ENCODE measurements at places on chromosomes 1 and 21.

DNA sequence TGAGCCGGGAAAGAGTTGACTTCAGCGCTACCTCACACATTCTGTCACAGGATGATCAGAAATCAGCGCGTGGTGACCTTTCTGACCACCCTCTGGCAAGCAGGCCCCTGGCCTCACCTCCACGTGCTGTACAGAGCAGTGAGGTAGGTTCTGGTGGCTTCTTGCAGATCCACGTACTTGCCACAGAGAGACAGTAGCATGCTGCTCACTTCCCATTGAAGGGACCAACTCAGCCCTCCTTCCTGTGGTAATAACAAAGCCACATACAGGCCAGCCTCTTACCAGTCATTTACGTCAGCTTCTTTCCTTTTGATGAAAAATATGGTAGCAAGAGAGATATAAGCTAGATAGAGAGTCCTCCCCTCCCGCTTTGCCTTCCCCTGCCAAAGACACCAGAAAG is 200.7 kb downstream of the CHRM3 start:
- no peak for DNase-seq

DNA sequence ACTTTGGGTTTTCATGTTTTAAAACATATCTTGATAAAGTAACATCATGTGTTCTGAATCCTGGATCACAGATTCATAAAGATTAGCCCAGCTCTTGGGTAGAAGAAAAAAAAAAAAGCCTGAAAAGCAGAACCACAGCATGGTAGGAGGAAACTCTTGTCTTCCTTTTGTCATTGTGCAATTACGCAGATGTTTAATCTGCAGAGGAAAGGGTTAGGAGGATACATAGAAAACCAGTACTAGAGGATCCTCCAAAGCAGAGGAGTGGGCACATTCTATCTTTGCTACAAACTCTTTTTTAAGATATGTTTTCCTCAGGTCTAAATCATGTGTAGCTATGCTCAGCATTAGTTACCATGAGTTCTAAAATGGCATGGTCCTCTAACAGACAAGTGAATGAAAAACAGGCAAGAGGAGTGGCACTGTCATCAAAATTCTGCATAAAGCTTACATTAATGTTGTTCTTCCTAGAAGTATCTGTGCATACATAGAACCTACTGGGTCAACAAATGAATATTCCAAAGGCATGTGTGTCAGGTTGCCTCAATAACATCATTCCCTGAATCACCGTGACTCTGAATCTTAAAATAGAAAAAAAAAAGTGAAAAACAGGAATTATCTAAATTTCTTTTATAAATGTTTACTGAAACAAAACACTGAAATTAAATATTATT is 107.0 kb downstream of the NME7 start:
- DNase-seq, result no peak

DNA sequence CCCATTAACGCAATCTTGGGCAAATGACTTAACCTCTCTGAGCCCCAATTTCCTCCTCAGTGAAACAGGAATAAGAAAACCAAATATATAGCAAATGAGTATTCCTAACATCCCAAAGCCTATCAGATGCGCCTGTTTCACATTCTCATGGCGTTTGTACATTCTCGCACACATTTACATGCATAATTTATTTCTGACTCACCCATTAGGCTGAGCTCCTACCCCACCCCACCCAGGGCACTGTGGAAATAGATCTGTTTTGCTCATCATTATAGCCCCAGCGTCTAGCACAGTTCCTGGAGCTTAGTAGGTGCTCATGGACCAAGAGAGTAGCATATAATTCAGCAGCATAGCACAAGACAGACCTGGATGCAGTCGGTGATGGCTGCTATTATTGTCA is 146.1 kb upstream of the VANGL1 start:
- no peak for DNase-seq

- no peak for DNase-seq
Measured at GRCh38 chr1:64121766-64122385, 81.5 kb upstream of the UBE2U start.

GRCh38 chr1:81936853-81937252 is 136.1 kb downstream of the ADGRL2 start:
- DNase-seq, result no peak

- no peak for DNase-seq
Measured at GRCh38 chr1:2650967-2651645, 18.3 kb upstream of the MMEL1 start.

DNA sequence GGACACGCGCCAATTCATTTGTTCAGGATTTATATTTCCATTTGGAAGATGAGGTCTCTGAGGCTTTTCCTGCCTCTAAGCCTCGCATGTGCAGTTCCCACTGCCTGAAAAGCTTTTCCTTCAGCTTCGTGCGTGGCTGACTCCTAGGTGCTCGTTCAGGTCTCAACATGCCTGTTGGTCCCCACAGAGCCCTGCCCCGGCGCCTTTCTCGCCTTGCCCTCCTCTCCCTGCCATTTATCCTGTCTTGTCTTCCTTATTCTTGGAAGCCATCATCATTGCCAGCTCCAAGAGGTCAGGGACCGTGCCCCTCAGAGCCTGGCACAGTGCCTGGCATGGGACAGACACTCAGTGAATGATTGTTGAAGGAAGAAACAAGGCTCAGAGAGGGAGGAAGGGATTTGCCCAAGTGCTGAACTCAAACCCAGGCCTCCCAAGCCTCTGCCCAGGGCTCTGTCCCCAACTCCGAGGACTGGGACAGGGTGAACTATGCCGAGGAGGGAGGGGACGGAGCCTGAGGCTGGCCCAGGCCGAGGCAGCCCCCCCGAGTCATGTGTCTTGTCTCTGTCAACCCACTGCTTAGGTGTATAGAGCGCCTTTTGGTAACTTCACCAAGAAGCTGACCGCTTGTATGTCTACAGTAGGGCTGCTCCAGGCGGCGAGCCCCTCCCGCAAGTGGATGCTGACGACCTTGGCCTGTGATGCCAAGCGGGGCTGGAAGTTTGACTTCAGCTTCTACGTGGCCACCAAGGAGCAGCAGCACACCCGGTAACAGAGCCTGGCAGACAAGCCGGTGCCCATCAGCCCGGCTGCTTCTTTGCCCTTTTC is 47.3 kb downstream of the DISP3 start:
- DNase-seq, result no peak

GRCh38 chr1:48016515-48016914 is 19.3 kb upstream of the TRABD2B start:
- no peak for DNase-seq

- DNase-seq, result no peak
Measured at GRCh38 chr1:114003431-114003830, 24.2 kb downstream of the OLFML3 start.

All from stimulated activated CD4-positive, alpha-beta T cell treated with anti-CD3 and anti-CD28 coated beads, Interleukin-15, amount 100 ng/mL, for 48 hours (primary cell).